Neural progenitor cell (in vitro differentiated cells): ENCODE measurements at places on chromosomes 7 and 10.

GRCh38 chr10:71963351-71964097 lies 671 bp upstream of the CHST3 start:
- peak; percentile 45 for DNase-seq

DNA sequence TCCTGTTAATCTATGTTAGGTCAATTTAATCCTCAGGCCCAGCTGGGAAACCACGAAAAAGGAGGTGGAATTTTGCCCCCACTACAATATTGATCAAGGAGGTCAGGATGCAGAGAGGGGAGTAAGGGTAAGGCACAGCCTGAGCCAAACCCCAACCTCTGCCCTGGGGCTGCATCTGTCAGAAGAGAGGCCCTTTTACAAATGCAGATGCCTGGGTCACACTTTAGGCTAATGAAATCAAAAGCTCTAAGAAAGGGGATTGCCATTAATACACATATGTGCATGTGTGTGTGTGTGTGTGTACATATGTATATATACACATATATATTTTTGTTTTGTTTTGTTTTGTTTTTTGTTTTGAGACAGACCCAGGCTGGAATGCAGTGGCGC lies 25.5 kb upstream of the TRUB1 start:
- no peak for DNase-seq

- DNase-seq: no peak
Measured at GRCh38 chr7:157465891-157466866, 129.4 kb downstream of the DNAJB6 start.

- DNase-seq: no peak
Measured at GRCh38 chr10:124649214-124649613, 95.0 kb downstream of the FAM53B start.

- DNase-seq: peak; percentile 8
Measured at GRCh38 chr7:40800771-40801170, 666.0 kb downstream of the SUGCT start.

- DNase-seq: no peak
Measured at GRCh38 chr10:112843623-112844022, 106.4 kb upstream of the TCF7L2 start.

DNA sequence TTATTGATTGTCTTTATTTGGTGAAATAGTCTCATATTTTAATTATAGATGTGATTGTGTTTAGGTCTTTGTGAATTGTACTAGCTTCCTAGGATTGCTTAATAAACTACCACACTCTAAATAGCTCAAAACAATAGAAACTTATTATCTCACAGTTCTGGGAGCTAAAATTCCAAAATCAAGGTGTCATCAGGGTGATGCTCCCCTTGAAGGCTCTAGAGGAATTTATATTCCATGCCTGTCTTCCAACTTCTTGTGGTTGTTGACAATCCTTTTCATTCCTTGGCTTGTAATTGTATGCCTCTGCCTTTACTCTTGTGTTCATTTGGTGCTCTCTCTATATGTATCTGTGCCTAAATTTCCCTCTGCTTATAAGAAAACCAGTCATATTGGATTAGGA lies 155.3 kb upstream of the AKR1E2 start:
- DNase-seq: no peak

GRCh38 chr10:120396228-120396627 lies 60.8 kb upstream of the PLPP4 start:
- no peak for DNase-seq

DNA sequence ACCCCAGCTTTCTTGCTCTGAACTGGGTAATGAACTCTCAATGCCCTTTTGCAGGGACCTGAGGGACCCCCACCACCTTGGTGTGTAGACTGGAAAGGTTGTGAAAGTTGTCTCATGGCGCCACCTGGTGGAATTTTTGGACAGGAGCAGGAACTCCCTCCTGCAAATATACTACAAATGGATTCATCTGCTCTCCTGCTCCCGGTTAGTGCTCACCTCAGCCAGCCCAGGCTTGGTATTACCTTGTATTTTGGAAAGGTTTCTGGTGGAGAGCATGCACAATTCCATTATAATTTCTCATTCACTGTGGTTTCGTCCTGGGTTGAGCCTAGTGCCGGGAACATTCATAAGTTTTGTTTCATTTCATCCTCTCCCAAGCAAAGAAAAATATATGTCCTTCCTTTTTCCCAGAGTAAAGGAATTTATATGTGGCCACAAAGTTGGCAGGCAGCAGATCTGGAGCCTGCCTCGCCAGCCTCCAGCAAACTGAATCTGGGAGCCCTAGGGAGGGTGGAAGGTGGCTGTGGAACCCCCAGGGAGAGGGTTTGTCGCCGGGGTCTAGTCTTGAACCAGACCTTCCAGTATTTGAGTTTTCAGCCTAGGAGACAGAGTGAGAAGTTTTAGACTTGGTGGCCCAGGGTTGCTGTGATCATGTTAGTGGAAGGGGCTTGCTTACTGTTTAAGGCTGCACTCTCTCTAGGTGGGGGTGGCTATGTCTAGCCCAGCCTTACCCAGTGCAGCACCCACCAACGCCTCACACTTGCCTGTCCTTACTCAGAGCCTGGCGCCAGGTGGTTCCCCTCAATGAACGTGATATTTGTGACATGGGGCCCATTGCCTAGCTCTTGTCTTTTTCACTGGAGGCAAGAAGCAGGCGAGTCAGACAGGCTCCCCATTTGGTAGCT lies 9.5 kb downstream of the FAM241B start:
- peak; percentile 79 for DNase-seq

GRCh38 chr10:79044036-79044632 lies 24.6 kb upstream of the ZMIZ1 start:
- DNase-seq: no peak

- DNase-seq: peak; percentile 17
Measured at GRCh38 chr7:20114468-20114867, 102.7 kb downstream of the MACC1 start.

GRCh38 chr10:54800741-54801421 lies at the start of gene PCDH15:
PCDH15 (minus strand) TSS chr10:54801231; CDS start chr10:54664262, 136,969 bp downstream.
- peak; percentile 85 for DNase-seq

- no peak for DNase-seq
Measured at GRCh38 chr7:121530227-121531174, 134.4 kb upstream of the FAM3C start.

GRCh38 chr7:79050603-79051002 lies 402.9 kb downstream of the MAGI2 start:
- DNase-seq: no peak

DNA sequence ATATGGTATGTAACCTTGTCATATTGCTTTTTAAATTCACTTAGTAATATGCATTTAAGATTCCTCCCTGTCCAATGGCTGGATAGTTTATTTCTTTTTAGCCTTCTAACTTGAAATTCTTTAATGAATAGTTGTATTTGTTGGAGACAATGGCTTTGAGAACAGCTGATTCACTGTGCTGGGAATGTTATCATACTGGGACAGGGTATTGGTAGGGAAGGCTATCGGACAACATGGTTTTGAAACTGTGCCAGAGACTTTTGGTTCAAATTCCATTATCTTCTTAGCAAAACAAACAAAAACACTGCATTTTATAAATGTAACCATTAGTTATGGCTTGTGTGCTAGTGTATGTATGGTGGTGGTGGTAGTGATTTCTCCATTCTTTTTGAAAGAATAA lies 517.1 kb upstream of the ANKRD30A start:
- no peak for DNase-seq

DNA sequence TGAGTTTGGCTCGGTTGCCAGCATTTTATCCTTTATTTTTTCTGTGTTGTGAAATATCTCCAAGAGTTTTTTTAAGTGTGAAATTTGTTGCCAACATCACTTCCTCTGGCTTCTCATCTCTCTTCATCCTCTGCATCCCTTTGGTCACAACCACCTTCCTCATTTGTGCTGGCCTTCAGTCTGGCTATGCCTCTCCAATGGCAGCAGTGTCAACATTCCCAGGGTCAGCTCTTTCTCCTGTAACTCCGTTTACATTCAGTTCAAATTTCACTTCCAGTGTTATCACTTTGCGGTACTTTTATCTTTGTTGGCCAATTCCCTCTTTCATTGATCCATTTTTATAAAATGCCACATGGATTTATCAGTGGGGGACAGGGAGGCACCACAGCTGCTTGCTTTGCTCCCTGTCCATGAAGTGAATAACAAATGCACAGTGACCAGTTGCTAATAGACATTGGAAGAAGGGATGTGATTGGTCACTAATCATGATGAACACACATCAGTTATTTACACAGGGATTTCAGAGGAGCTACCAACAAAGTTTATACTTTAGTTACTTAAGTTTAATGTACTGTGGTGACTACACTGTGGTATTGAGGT lies 311.4 kb upstream of the LRGUK start:
- no peak for DNase-seq

DNA sequence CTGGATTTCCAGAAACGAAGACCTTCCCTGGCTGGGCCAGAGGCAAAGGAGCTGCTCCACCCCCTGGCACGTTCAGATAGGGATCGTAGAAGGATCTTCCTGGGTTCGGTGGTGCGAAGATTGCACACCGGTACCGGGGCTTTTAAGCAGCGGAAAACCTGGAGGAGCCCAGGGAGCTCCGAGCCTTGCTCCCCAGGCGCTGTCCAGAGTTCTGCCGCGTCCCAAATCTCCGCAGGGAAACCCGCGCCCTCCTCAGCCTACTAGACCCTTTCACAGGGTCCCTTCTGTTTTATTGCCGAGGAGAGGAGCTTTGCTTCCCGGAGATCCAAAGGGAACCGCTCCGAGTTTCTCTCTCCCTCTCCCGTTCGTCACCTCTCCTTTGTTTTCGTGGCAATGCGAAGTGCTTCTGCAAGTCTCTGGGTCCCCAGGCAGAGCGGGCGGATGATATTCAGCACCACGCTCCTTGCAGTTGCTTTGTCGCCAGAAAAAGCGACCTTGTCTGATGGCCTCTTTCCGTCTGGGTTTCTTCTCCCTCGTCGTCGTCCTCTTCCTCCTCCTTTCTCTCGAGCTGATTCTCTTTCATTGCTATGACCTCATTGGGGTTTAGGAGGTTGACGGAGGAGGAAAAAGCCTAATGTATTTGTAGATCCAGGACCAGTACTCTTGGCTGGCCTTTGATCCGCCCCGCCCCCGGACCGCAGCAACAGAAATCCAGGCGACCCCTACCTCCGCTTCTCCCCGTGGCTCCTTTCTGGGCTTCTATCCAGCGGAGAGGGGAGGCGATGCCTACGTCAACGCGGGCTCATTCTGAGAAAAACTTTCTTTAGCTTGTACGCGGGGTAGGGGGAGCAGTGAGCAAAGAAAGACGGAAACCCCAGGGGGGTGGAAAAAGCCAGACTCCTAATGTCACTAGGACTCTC lies at the start of gene TMEM196:
Gene TMEM196 (minus strand): TSS at position 777 of the 920 bp plus-strand sequence. CDS start 921 bp downstream, outside the sequence.
- peak; percentile 83 for DNase-seq

- no peak for DNase-seq
Measured at GRCh38 chr7:72159911-72160310, 252.2 kb downstream of the CALN1 start.

GRCh38 chr7:111866787-111867186 lies 304.5 kb upstream of the IMMP2L start:
- no peak for DNase-seq

- no peak for DNase-seq
Measured at GRCh38 chr10:91287912-91288311, 67.4 kb downstream of the PCGF5 start.

DNA sequence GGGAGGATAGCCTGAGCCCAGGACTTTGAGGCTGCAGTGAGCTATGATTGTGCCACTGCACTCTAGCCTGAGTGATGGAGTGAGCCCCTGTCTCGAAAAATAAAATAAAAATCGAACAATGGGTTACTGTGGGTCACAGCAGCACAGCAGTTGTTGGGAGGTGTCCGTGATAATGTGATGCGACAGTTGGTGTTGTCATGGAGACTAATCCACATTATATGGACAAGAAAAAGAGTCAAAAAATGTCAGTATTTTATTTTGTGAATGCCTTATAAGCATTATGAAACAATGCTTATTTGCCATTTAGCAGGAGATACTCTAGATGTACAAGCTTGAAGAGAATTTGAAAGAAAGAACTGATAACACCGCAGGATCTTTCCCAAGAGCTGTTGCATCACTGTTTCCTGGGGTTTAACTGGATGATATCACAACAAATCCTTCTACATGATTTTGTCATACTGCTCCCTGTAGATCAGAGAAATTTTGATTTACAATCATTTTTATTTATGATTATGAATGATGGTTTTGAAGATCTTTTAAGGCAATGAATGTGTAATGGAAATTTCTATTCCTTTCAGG lies 195.4 kb downstream of the BAMBI start:
- DNase-seq: no peak

- DNase-seq: peak; percentile 79
Measured at GRCh38 chr7:34841326-34841725, 183.3 kb downstream of the NPSR1 start.

DNA sequence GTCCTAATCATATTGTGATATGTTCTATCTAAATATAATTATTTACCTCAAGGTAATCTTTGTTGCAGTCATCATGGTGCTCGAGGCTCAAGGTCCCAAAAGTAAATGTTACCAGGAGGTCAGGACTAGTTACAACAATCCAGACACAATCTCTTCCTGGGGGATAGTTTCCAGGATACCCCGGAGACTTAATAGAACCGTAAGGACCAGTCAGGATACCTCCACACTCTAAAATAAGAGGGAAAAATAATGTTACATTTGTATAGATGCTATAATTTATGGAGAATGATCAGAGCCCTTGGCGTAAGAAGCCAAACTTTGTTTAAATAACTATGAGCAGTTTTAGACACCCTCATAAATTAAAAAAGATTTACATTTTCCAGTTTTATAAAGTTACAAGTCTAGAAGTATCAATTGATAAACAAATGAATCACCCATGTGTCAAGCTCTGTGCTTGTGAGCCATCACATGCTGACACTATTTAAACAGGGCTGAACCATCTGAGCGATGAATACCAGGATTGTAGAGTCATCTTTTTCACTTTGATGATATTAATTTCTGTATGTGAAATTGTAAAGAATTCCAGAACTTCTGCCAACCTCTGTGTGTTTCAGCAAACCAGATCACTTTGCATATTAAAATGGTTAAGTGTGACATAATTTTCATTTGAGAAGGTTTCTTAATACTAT lies 41.3 kb downstream of the CUBN start:
- no peak for DNase-seq

DNA sequence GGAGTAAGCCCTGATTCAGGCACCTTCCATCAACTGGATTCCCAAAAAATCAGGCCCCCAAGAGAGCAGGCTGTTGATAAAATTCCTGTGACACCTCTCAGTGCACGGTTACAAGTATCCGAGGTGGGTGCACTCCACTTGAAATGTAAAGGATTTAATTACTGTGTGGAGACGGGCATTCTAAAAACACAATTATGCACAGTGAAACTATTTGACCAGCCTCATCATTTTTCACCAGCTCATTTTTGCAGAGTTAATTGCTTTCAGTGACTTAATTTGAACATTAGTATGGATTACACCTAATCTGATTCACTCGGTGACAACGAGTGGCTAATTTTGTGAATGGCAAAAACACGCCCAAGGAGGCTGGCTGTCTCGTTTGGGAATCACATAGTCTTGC lies 2.3 kb downstream of the FOXL3 start:
- no peak for DNase-seq

- DNase-seq: no peak
Measured at GRCh38 chr10:29257106-29257783, 31.6 kb upstream of the LYZL1 start.

GRCh38 chr7:96045919-96046318 lies 273.6 kb downstream of the DYNC1I1 start:
- DNase-seq: no peak

DNA sequence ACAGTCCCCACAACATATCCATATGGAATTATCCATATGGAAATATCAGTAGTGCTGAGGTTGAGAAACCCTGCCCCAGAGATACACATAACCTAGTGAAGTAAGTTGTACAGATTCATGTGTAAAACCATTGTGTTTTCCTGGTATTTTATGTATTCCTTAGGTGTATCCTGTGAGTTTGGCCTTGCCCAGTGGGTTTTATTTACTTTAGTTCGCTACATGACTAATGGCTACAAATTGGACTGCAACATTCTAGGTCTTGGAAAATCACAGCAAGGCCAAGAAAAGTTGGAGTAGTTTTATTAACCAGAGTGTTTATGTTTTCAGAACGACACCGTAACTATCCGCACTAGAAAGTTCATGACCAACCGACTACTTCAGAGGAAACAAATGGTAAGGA lies 1.4 kb downstream of the RPS24 start:
- no peak for DNase-seq
